ENCODE measurements at places on chromosomes 2 and 18.

DNA sequence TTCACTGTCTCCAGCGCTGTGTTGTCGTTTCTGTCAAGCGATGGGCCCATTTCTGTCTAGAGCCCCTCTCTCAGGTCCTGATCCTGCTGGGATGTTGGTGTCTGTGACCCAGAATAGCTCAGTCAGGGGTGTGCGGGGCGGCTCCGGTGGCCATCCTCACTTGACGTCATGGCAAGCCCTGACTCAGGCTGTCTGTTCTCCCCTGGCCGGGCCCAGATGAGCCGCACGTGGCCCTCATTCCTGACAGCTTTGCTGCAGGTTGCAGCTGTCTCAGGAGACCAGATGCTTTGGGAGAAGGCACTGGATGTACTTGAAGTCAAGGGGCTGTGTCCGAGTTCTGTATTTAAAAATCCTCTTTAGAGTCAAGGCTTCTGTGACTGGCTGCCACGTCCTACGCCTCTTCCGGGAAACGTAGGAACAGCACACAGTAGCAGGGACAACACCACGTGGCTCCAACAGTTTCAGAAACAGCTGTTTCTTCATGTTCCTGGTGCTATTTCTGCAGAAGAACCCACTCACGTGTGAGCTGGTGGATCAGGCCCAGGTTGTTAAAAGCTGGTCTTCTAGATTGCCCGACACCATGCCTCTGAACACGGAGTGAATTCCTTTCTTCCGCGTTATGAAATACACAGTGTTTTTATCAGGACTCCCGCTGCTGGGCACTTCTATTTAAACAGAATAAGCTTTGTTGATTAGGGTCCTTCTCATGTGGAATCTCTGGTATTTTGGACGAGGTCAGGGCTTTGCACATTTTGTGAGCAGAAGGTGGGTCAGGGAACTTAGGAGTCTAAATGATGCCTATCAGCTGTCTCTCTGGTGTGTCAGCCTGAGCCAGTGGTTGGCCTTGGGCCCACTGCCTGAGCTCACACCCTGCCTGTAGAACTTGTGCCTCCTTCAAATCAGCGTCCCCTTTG, 28.3 kb upstream of the NTSR2 start:
- no peak for DNase-seq

DNA sequence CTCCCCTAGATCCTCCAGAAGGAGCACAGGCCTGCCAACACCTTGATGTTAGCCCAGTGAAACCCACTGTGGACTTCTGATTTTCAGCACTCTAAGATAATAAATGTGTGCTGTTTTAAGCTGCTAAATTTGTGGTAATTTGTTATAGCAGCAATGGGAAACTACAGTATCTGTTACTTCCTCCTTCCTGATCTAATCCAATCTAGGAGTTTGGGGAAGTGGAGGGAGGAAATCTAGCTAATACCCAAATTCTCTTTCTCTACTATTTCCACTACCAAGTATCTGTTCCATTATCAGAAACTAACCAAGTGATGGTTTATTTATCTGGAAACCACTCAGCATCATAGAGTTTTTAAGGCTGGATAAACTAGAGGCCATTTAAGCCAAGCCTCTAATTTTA, 64.9 kb downstream of the AFF3 start:
- DNase-seq, result no peak

DNA sequence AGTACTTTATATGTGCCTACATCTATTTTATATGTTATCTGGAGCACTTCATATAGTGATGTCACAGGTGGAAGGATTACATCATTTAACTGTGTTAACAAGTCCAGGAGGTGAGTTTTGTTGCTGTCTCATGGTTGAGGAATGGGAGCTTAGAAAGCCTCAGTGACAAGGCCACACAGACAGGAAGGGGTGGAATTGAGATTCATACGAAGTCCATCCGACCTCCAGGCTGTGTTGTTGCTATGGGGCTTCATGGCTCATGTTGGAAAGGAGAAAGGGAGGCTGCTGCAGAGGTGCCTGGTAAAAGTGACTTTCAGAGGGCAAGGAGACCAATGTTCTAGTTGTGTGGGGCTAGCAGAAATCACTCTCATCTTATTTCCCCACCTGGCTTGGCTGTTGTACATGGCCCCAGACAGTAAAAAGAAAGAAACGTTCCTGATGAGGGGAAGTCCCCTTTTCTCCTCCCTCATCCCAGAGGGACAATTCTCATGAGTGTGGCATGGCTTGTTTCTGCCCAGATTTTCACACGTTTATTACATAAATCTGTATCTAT, 31.0 kb upstream of the GREB1 start:
- no peak for DNase-seq

DNA sequence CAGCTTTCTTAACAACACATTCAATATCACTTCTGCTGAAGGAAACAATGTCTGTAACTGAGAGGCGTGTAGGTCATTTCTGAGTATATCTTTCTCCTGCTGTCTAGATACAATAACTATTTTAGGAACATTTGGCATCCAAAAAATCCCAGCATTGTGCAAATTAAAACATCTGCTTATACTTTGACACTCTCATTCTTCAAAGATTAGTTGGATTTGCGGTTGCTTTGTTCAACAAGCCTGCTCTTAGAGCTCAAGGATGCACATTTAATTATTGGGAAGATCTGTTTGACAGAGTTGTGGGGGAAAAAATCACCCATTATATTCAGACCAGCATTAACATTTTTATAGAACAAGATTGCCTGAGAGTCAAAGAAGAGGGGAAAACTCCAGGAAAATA, 449.5 kb upstream of the HNRNPA3 start:
- no peak for DNase-seq

- DNase-seq, result no peak
Measured at GRCh38 chr2:188079196-188079595, 212.5 kb upstream of the GULP1 start.

- no peak for DNase-seq
Measured at GRCh38 chr18:25121442-25121841, 230.5 kb downstream of the ZNF521 start.

DNA sequence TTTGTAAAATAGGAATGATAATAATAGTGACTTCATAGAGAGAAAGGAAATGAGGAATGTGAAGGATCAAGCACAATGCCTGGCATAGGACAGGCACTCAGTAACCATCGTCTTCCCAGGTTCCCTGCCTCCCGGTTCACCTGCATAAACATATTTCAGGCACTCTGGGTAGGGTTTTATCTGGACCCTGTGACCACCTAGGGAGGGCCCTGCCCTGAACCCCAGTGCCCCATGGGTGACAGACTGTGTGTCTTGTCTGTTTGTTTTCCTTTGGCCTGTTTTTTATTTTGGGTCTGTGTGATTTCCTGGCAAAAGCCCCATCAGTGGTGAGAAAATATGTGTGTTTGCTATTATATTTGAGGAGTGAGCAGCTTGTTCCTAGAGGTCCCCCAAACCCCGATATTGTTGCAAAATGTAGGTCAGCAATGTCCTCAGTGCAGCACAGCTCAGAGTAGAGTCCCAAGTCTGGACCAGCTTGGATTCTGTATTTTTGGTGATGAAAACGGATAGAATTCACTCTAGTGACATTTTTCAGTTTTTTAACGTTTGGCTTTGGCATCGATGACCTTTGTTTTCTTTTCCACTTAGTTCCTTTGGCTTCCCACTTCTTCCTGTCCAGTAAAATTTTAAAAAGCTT, 9.6 kb upstream of the NT5C1B start:
- DNase-seq, result no peak

DNA sequence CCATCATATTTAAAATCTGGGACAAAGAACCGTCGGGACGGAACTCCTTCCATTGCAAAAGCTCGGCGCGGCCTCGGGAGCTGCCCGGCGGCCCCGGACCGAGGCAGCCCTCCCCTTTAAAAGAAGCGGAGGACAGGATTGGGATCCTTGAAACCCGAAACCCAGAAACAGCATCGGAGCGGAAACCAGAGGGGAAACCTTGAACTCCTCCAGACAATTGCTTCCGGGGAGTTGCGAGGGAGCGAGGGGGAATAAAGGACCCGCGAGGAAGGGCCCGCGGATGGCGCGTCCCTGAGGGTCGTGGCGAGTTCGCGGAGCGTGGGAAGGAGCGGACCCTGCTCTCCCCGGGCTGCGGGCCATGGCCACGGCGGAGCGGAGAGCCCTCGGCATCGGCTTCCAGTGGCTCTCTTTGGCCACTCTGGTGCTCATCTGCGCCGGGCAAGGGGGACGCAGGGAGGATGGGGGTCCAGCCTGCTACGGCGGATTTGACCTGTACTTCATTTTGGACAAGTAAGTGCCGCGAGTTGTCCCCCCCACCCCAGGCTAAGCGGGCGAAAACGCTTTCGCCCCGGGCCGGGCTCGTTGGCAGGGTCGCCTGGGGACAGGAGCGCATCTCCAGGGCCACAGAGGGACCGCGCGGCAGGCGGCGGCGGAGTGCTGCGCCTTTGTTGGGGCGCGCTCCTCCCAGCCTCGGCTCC, at the start of gene ANTXR1:
ANTXR1 (plus strand) TSS at position 38 of the 698 bp plus-strand sequence; CDS start at position 359, 321 bp downstream.
- no peak for DNase-seq

DNA sequence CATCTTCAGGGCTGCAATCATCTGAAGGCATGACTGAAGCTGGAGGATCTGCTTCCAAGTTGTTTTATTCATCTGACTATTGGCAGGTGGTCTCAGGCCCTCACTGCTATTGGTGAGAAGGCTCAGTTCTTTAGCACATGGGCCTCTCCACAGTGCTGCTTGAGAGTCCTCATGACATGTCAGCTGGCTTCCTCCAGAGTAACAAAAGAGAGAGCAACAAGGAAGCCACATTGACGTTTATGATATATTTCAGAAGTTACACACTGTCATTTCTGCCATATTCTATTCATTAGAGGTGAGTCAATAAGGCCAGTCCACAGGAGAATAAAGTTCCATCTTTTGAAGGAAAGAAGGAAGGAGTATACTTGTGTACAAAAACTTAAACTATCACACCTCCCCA, 7.9 kb upstream of the SIGLEC15 start:
- no peak for DNase-seq

DNA sequence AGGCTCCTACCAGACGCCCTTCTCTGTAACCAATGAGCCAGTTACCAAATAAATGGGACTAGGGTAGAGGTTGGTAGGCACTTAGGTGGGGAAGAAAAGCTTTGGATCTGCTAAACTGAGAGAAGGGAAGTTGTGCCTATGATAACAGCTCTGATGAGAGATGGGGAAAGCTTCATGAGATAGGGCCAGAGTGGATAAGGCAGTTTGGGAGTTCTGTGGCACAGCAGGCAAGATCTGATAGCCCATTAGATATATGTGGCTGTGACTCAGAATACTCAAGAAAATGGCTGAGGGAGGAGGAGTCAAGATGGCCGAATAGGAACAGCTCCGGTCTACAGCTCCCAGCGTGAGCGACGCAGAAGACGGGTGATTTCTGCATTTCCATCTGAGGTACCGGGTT, 99.8 kb downstream of the PDE11A start:
- no peak for DNase-seq

- DNase-seq, result no peak
Measured at GRCh38 chr2:61762292-61762691, 91.6 kb downstream of the FAM161A start.

DNA sequence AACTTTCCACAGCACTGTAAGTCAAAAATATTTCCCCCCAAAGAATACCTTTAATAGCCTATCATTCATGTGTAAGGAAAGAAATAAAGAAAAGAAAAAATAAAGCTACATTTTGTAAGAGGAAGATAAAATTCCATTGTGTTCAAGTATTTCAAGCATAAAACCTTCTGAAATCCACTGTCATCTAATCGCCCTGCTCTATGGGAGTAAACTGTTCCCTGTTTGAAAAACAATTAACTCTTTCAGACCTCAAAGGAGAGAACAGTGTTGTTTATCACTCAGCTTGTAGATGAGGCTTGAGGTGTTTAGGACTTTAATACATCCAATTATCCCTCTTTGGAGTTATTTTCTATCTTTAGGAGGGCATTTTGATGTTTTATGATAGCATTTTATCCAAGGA, 112.2 kb upstream of the REG3G start:
- no peak for DNase-seq

- DNase-seq, result no peak
Measured at GRCh38 chr2:239819091-239819973, 205.8 kb downstream of the NDUFA10 start.

DNA sequence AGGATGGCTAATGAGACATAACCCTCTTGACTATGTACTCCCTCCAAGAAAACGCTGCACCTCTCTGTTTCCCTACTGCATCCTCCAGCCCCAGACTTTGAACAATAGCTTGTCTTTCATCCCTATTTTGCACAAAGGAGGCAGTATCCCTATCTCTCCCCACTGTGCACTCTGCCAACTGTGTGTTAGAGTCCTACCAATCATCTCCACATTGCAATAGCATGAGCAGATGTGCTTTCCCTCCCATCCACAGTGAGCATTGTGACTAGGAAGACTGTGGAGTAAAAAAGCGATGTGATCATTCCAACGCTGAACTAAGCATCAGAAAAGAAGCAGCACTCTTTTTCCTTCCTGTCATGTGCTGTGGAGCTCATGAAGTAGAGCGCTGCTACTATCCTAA, 206.3 kb upstream of the GULP1 start:
- DNase-seq, result no peak

GRCh38 chr2:100580367-100581276, 17.8 kb downstream of the PDCL3 start:
- peak; percentile 33 for DNase-seq

GRCh38 chr2:216477283-216478035, 21.2 kb upstream of the RPL37A start:
- DNase-seq, result no peak

- DNase-seq, result no peak
Measured at GRCh38 chr2:210620456-210620855, 64.1 kb downstream of the CPS1 start.

DNA sequence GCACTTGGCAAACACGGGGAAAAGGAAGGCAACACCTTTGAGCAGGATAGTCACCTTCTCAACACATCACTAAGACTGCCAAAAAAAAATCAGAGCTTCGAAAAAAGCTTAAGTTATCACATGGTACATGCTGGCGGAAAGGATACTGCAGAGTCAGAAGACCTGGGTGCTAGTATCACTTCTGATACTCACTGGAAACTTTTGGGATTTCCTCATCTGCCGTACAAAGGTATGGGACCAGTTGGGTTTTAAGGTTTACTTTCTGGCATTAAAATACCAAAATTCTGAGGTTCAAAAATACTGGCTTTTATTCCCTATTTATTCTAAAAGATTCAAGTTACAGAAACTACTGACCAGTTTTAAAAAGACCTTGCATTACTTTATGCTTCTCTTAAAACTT, 2.9 kb downstream of the SUCLG1 start:
- DNase-seq, result no peak

DNA sequence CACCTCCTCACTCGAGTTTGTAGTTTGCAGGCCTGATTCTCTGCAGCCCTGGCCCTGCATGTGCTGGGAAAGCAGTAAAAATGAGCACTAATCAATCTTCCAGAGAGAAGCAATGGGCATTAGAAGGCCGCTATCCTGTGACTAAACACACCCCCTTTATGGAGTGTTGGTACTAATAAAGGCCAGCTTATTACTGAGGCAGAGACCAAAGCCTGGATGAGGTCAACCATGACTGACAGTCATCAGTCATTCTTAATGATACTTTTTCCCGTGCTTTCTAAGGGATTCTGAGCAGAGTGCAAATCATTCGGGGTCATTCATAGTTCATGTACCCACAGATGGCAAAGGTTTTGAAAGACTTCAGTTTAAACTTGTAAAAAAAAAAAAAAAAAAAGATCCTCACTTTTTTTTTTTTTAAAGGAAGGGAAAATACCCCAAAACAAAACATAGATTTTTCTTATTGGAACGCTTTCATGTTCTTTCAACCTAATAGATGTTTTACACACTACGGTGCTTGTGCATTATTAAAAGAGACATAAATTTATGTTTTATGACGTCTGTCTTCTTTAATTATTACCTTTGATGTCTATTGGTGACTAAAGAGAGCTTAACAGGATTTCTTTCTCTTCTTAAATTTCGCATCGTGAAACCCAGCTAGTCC, 13.2 kb downstream of the TSHZ1 start:
- DNase-seq, result no peak
